ENCODE measurements at places on chromosomes 13 and 19.

- no peak for DNase-seq
These were observed 21.8 kb downstream of the CCDC8 start for GRCh38 chr19:46391296-46392251.

DNA sequence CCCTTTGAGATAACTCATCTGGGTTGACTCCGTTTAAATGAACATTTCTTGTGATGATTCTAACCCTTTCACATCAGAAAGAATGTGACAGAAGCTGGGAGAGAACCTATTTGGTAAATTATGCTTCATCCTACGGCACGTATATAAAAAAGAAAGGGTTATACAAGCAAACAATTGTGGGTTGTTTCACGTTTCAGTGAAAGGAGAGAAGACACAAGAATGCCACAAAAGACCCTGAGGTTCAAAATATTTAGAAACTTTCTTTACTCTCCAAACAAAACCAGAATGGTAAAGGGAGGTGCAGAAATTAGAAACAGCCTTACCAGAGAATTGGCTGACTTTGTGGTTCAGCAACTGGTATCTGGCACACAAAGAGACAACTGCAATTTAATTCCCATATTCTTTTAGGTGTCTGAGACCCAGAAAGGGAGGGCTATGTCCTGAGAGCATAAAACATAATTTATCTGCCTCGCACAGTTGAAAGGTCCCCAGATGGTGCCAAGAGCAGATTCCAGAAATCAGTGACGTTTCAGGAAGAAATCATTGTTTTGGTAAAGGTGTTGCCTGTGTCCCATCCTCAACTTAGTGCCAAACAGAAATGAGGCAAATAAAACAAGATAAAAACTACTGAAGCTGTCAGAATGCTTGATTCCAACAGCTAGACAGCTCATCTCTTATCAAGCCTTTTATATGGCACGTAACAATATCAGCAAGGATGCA lies 361.4 kb downstream of the EFNB2 start:
- DNase-seq: no peak

GRCh38 chr13:51246025-51246417 lies 23.8 kb downstream of the FAM124A start:
- DNase-seq: no peak

GRCh38 chr13:48862572-48862971 lies 113.1 kb upstream of the FNDC3A start:
- DNase-seq: no peak

DNA sequence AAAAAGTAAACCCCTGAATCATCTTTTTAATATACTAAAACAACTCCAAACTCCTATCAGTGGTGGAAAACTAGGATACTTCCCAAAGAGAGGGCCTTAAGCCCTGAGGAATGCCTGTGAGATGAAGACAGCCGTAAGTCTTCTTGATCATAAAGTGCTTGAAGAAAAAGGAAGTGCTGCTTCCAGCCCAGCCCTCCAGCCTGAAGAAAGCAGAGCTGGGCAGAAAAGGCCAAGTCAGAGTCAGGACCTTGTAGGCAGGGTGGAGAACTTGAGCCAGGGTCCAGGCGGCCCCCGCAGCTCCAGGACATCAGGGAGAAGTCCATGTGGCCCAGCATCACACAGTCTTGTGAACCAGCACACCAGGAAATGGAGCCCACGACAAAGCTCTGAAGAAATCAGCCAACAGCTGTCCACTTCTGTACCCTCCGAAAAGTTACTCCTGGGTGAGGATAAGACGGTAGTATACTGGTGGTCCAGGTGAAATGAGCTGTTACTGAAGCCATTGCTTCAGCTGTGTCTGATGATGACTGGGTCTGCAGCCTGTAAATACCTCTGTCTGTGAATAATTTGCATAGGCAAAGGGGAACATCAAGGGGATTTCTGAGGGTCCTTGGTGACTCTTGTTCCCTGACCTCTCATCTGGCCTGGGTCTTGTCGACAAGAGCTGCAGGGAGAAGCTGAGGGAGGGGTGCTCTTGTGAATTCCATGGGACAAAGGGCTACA lies 18.7 kb upstream of the CRYL1 start:
- DNase-seq: no peak

DNA sequence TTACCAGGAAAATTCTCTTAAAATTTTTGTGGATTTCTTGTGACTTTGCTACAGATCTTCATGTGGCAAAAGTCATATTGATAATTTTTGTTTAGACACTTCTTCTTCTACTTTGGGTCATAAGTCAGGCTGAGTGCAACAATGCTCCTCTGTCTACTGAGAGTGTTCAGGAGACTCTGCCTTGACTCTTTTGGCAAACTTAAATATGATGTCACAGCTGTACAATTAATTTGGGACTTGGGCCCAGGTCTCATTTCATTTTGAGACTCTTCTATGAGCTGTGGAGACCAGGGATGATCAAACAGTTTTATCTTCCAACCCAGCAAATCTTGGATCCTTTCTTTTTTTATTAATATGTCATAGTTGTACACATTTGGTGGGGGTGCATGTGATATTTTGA lies 19.7 kb upstream of the IPO5 start:
- no peak for DNase-seq

DNA sequence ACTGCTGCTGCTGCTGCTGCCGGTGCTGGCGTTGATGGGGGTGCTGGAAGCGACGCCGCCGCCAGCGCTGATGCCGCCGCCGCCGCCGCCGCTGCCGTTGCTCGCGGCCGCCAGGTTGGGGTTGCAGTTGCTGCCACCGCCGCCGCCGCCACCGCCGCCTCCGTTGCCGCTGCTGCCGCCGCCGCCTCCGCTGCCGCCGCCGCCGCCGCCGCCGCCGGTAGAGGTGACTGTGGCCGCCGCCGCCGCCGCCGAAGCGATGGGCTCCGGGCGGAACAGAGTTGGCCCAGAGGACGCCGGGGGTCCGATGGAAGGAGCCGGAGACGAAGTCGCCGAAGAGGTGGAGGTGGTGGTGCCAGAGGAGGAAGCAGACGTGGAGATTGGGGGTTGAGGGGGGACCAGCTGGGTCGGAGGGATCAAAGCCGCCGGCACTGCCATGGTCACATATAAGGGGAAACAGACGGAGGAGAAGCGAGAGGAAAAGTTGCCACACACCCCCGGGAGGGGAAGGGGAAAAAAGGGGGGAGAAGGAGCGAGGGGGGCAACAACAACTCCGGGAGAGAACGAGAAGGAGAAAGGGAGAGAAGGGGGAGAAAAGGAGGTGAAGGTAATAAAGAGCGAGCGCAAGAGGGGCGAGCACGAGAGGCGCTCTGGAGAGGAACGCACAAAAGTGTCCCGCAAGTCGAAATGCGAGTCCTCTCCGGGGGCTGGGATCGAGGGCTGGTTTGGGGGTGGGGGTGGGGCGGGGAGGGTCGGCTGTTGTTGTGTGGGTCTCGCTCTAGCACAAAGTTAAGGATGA lies 471 bp downstream of the DACH1 start:
- DNase-seq: no peak

- no peak for DNase-seq
These were observed 10.3 kb upstream of the GARIN5A start for GRCh38 chr19:50486823-50487515.

GRCh38 chr13:109605846-109606245 lies 180.5 kb downstream of the IRS2 start:
- DNase-seq: no peak

GRCh38 chr19:21843081-21843480 lies 7.1 kb upstream of the ZNF43 start:
- no peak for DNase-seq

GRCh38 chr19:35797663-35798062 lies 15.0 kb downstream of the PRODH2 start:
- no peak for DNase-seq

DNA sequence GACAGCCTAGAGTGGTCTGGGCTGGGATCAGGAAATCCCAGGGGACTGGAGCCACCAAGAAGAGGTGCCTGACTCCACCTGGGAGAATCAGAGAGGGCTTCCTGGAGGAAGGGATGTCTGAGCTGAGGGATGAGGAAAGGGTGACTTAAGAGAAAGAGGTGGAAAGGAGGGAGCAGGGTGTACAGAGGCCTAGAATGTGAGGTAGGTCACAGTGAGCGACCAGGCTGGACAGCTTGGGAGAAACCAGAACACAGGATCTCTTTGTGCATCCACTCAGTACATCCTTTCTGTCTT lies 1.0 kb downstream of the TBCB start:
- DNase-seq: no peak

DNA sequence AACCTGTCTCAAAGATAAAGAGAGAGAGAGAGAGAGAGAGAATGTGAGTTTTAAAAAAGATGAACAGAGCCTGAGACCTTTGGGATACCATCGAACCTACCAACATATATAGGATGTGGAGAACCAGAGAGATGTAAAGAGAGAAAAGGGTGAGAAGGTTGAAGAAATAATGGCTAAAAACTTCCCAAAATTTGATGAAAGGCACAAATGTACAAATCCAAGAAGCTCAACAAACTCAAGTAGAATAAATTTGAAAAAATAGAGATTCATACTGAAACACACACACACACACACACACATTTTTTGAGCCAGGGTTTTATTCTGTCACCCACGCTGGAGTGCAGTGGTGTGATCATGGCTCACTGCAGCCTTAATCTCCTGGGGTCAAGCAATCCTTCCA lies 16.3 kb downstream of the ZNF558 start:
- DNase-seq: no peak

DNA sequence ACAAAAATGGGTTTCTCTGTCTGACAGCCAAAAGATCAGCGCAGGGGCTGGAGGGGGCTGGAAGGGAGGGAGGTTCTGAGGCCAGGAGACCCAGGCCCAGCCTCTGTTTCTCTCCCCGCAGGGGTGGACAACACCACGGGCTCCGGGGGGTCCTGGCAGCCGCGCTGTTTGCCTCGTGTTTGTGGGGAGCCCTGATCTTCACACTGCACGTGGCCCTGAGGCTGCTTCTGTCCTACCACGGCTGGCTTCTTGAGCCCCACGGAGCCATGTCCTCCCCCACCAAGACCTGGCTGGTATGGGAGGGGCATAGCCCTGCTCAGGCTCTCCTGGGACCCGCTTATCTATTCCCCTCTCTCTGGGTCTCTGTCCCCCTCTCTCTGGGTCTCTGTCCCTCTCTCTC lies 9.6 kb downstream of the CPT1C start:
- no peak for DNase-seq

GRCh38 chr13:45119469-45119990 lies 780 bp upstream of the GTF2F2 start:
- DNase-seq: no peak

DNA sequence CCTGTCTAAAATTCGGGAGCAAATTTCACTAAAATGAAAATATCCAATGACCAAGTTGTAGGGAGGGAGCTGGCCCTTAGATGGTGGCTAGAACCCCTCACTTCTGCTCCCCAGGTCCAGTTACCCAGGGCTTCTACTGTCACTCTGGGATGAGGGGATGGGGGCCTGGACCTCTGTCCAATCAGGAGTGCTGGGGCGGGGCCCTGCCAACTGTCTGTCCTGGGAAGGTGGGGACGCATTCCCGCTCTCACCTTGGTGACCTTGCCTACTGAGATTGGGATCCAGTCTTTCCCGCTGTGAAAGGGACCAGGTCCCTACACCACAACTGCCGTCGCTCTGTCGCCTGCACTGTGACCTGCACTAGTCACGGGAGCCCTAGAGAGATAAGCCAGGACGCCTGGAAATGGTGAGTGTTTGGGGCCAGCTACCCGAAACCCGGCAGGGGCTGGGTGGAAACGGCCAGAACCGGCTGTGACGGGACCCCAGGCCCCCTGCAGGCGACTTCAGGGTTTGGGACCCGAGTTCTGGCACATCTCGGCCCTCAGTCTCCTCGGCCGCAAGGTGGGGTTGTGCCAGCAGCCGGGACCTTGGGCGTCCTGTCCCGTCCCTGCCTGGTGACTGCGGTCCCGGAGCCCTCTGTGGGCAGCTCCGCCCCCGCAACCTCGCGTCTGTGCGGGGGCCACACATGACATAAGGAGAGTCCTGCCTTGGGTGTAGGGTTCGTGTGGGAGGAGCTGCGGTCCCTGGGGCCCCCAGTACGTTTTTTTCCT lies 22.8 kb downstream of the ZNF20 start:
- DNase-seq: no peak

- no peak for DNase-seq
These were observed 1.3 kb downstream of the FARP1 start for GRCh38 chr13:98144027-98144741.

DNA sequence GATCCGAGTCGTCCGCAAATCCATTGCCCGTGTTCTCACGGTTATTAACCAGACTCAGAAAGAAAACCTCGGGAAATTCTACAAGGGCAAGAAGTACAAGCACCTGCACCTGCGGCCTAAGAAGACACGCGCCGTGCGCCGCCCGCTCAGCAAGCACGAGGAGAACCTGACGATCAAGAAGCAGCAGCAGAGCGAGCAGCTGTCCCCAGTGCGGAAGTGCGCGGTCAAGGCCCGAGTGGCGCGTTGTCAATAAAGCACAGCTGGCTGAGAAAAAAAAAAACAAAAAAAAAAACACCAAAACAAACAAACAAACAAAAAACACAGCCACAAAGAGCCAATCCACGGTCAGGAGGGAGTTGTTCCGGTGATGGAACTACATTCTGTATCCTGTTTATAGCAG lies 4.7 kb upstream of the GNA15 start:
- no peak for DNase-seq

DNA sequence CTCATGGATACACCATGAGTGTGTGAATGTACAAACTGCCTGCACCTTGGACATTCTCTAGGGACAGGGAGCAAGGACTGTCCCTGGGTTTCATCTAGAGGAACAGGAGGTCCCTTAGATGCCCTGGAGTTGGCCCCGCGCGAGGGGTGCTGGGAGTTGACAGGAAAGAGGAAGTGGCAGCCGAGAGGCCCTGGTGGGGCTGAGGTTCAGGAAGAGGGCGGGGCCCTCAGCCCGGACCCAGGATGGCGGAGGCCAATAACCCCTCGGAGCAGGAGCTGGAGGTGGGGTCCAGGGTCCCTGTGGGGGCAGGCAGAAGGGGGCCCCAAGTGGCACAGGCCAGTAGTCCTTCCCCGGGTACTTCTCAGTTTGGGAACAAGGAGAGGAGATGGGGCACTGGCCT lies 6.9 kb downstream of the PKN1 start:
- DNase-seq: no peak

DNA sequence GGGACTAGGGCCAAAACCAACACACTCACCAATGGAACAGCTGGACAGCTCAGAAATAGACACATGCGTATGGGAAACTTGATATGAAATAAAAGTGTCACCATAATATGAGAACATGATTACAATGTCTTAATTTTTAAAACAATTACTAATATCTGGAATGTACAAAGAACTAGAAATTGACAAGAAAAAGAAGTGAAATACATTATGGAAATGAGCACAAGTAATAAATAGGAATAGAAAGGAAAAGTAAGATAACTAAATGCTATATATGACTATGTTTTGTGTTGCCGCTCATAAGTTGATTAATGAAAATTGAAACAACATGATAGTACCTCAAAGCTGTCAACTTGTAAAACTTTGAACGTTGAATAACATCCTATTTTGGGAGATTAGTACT lies 801.1 kb downstream of the SLITRK5 start:
- no peak for DNase-seq

- no peak for DNase-seq
These were observed 134.6 kb downstream of the DPF1 start for GRCh38 chr19:38089440-38089839.

Measured in cerebellar nuclear complex (tissue), 1 donor.